GM20000 (cell line): ENCODE measurements at places on chromosomes 4 and X.

- DNase-seq: peak; percentile 70
Observed at GRCh38 chr4:3485011-3485791, 22.1 kb downstream of the DOK7 start.

- no peak for DNase-seq
Observed at GRCh38 chrX:95156566-95156965, 1482.6 kb downstream of the FAM133A start.

GRCh38 chr4:183700407-183700806 is 41.3 kb downstream of the TRAPPC11 start:
- no peak for DNase-seq

DNA sequence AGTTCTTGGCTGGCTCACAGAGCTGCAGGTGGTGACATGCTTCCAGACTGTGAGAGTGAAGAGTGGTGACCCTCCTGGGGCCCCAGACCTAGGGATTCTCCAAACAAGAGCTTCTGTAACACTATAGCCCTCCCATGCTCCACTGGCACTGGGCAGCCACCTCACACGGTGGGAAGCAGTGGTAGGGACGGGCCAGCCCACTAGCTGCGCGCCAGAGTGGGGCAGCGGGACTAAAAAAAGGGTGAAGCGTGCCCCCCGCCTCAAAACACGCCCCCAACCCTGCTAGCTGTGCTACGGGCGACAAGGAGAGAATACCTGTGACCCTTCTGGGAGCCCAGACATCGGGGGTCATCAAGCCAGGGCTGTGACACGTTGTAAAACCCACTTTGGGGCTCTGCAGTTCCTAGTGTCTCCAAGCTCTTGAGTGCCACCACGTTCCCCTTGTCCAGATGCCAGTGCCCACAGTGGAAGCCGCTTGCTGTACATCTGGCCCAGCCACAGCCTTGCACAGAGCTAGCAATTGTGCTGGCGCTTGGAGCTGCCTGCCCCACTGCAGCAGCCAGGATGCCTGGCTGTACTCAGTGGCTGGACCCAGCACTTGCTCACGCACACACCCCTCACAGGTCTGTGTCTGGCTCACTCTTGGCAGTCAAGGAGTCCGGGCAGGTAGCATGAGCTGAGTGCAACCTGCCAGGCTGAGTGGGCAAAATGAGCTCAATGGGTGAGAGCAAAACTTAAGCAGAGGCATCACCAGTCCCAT is 100.0 kb downstream of the DCAF12L2 start:
- DNase-seq: no peak
